ENCODE measurements at places on chromosomes 12 and 14.

DNA sequence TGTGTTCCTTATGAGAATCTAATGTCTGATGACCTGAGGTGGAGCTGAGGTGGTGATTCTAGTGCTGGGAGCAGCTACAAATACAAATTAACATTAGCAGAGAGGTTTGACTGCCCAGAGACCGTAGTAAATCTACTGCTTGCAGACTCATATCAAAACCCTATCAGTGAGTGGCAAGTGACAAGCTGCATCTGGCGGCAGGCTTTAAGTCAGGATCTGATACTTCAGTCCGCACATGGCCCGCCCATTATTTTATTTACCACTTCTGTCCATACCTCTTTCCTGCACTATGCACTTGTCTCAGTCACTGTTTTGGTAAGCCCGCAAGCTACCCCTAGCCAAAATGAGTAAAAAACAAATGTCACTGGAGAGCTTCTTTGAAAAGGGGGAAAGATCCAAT, 11.4 kb downstream of the CEP128 start:
- DNase-seq, result no peak

GRCh38 chr12:110533607-110534006, 31.5 kb downstream of the RAD9B start:
- peak; percentile 61 for DNase-seq

GRCh38 chr14:91509878-91510170, 286 bp downstream of the PPP4R3A start:
- DNase-seq, result no peak

DNA sequence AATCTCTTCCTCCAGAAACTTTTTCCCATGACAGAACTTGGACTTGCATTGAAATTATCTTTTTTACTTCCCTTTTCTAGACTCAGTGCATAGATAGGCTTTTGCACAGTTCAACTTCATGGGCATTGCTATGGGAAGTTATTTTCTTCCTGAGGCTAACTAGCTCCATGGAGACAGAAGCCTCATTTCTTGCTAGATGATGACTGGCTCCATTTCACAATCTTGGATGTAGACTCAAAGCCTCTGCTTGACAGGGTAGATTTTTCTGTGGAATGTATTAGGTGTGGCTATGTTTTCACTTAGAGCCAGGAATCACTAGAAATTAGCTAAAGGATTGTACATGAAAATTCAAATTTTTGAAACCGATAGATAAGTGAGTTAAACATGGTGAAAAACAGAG, 884.1 kb upstream of the MGAT4C start:
- peak; percentile 59 for DNase-seq

GRCh38 chr14:79246173-79246572, 965.1 kb downstream of the DIO2 start:
- DNase-seq, result no peak

DNA sequence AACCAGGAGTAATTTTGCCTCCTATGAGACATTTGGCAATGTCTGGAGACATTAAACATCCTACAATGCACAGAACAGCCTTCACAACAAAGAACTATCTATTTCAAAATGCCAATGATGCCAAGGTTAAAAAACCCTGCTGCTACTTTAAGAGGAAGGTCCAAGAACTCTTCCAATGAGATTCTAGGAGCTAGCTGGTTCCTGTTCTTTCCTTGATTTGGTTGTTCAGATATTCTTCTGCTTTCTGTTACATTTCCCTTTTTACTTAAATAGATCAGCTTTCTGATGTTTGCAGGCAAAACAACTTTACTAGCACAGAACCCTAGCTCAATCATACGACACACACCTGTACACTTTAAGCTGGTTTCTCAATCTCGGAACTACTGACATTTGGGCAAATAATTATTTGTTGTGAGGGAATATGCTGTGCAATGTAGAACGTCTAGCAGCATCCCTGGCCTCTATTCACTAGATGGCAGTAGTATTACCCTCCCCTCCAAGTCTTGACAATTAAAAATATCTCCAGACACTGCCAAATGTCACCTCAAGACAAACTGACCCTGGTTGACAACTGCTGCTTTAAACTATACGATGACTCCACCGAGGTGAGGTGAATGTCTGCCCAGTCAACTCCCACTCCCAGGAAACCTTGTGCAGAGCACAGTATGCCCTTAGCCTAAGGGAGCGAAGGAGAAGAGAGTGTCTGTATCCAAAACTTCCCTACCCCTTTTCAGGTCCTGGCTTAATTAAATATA, 4.4 kb downstream of the BLTP3B start:
- DNase-seq, result peak; percentile 28

DNA sequence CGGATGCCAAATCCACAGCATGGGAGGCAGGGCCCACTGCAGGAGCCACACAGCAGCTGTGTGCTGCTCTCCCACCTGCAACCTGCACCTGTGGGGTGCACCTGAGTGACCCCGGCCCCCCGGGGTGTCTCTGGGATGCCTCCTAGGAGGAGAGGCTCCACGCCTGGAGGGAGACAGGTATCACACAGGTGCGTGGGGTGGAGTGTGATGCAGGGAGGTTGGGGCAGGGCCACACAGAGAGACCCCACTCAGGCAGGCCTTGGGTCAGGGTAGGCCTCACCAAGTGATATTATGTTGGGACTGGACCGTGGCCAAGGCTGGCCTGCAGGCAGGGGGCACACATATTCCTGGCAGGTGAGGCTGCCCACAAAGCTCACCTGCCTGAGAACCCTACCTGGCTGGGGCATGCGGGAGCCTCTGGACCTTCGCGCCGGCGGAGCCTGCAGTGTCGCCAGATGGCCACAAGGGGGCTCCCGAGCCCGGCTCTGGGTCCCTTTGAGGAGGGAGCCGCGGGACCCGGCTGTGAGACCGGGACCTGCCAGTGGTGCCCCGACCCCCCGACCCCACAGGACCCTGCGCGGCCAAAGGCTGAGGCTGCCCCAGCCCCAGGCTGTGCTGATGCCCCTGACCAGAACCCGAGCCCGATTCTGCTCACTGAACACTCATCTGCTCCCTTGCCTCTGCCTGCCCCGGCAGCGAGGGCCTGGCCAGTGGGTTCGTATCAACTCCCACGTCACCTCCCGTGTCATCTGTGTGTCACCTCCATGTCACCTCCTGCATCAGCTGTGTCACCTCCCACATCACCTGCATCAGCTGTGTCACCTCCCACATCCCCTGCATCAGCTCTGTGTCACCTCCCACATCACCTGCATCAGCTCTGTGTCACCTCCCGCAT, 11.4 kb downstream of the TMEM121 start:
- DNase-seq, result no peak

DNA sequence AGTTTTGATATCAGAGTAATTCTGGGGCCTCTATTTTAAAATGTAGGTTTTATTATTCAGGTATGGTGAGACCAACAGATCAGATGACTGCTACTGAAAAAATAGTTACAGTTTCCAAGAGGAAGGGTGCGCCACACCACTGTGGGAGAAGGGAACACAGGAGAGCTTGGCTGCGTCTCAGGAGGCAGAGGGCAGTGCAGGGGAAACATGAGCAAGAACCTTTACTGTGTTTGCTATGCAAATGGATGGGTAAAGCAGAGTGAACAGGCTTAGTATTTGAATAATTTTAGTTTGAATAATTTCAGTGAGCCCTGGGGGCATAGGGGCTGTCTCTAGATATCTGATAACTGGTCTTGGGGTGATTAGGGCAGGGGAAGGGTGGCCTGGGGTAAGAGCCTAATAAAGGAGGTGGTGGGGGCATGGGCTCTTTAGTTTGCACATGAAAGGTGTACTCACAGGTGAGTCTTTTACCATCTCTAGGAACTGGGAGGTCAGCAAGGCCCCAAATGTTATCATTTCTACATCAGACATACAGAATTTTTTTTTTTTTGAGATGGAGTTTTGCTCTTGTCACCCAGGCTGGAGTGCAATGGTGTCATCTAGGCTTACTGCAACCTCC, 196.8 kb upstream of the NEDD1 start:
- DNase-seq, result no peak

DNA sequence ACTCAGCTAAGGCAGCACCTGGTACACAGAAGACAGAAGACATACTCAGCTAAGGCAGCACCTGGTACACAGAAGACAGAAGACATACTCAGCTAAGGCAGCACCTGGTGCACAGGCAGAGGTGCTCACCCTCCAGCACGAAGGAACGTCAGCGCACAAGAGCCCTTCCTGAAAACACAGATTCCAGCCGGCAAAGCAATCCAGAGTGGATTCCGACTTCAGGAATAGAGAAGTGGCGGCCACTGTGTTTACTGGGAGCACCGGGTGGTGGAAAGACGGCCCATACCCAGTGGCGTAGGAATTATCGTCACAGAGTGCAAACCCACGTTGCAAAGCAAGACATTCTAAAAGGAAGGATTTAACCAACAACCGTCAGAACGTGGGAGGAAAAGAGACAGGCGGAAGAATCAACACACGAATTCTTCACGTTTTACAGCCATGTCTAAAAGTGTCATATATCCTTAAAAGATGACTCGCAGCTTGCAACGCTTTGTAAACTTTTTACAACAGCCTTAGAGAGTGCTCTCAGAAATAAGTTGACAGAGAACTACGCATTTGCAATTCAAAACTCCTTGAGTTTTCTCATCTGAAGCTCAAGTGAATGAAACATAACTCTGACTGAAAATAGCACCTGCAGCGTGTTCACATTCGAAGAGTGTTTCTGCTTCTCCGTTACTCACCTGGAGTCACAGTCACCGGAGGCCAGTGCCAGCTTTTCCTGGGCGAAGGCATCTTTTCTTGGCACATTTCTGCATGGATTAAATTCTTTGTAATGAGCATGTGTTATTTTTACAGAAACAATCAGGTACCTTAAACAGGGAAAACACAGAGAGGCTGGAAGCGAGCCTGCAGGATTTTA, 55.8 kb upstream of the GALNT9 start:
- no peak for DNase-seq

- peak; percentile 54 for DNase-seq
Observed at GRCh38 chr12:95322326-95322725, 104.7 kb downstream of the VEZT start.

- peak; percentile 11 for DNase-seq
Observed at GRCh38 chr14:97107080-97107479, 309.9 kb downstream of the VRK1 start.

DNA sequence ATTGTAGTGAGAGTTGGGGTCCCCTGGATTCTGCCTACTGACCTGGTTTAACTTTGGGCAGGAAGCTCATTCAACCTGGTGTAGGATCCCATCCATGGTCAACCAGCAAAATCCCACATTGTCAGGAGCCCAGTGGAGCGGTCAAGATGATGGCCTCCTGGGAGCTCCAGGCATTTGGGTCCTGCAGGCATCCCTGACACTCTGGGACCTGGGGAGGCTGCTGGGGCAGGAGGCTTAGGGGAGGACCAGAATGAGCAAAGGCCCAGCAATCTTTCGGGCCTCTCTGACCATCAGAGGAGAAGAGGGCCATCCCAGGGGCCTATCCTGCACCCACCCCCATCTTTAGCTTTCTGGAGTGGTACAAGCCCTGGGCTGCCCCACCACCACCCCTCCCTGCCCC, 104.0 kb downstream of the PRMT8 start:
- no peak for DNase-seq

- no peak for DNase-seq
Observed at GRCh38 chr12:112891093-112892024, 15.4 kb upstream of the OAS1 start.

GRCh38 chr12:51360315-51360714, 13.8 kb upstream of the CELA1 start:
- no peak for DNase-seq

DNA sequence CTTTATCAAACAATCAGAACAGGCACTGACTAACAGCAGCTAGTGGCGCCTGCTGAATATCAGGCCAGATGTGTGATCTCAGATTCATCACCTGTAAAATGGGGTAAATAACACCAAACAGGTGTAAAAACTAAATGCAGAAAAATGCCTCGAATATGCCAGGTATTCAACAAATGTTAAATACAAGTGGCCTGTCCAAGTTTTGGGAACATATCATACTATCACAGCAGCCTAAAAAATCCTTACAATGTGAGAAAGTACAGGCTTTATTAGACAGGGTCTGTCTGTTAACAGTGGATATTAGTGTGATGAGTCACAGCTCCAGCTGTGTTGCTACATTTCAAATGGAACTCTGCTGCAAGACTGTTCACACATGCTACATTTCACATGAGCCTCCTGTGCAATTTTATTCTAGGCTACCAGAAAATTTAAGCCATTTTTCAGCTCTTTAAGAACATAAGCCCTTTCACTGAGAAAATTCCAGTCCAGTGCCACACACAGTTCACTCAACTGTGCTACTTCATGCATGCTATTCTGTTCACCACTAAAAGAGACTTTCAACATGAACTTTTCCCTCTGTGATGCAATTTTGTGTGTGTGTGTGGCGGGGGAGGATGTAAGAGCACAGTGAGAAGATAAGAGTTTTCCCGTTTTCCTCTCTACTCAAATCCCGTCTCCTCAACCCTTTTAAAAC, 56.7 kb downstream of the MSRB3 start:
- peak; percentile 89 for DNase-seq

DNA sequence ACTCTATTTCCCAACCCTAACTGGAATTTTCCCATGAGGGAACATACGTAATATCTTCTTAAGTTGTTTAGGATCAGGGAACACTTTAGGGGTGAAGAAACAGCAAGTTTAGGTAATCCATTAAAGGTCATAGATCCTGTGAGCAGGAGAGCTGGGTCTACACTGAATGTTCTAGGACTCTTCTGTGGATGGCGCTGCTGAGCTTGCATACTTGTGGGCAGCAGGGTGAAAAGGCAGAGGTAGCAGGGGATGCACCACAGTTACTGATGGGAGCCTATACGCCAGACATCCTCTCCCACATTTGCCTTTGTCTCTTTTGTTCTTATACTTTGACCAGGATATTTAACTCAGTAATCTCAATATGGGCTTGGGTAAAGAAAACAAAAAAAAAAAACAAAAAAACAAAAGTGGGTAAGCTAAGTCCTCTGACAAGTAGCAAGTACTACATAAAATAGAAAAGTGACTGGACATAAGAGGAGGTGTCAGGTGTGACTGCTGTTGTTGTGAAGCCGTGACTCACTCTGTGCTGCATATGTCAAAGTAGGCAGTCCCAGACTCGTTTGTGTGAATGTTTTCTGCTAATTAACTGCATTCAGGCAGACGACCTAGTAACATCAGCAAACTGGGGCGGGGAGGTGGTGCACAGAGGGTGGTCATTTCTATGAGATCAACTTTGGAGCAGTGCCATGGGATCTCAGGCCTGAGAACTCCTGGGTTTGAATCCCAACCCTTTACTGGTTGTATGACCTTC, 31.6 kb downstream of the NEUROD4 start:
- DNase-seq, result no peak

DNA sequence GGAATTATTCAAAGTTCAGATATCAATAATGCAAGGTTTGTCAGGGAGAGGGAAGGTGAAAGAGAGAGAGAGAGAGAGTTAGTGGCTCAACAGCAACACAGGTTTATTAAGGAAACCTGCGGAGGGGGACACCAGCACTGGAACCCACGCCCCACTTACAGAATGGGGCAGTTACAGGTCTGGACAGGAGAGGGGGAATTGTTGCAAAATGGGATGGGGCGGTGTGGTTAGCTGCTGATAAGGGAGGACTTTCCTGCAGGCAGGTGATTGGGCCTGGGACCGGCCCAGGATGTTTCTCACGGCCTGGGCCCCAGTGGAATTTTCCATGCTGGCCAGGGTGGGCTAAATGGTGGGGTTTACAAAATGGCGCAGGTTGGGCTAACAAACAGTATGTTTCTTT, 278.2 kb upstream of the SLC16A7 start:
- no peak for DNase-seq

GRCh38 chr12:508795-509194, 49.1 kb downstream of the B4GALNT3 start:
- DNase-seq, result no peak

- DNase-seq, result no peak
Observed at GRCh38 chr14:84857571-84857970, 672.4 kb upstream of the FLRT2 start.
